ENCODE measurements at places on chromosomes 12 and 14.

DNA sequence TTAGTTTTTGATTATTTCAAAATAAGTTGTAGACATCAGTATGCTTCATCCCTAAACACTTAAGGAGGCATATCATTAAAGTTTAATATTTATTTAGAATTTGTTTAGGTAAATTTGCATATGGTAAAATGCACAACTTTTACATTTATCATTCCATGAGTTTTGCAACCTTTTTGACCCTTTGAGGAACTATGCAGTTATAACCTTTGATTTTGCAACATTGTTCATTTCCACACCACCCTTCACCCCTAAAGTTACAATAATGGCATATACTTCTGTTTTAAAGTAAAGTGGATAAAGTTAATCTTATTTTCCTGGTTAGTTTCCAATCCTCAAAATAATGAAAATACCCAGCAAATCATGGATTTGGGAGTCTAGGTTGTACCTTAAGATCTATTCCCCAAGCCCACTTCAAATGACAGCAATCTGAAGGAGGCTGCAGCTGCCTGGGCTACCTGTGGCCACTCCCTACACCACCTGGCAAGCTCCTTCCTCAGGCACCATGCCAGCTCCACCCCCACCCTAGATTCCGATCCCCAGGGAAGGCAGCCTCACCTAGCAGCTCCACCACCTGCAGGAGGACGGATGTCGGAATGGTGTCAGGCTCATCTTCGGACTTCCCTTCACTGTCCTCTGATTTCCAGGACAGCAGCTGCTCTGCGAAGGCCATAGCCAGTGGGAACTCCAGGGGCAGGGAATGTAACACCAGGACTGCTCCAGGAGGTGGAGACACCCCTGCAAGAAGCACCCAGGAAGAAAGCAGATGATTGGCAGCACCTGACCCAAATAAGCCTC, 65.1 kb downstream of the TRAFD1 start:
- DNase-seq = no peak

DNA sequence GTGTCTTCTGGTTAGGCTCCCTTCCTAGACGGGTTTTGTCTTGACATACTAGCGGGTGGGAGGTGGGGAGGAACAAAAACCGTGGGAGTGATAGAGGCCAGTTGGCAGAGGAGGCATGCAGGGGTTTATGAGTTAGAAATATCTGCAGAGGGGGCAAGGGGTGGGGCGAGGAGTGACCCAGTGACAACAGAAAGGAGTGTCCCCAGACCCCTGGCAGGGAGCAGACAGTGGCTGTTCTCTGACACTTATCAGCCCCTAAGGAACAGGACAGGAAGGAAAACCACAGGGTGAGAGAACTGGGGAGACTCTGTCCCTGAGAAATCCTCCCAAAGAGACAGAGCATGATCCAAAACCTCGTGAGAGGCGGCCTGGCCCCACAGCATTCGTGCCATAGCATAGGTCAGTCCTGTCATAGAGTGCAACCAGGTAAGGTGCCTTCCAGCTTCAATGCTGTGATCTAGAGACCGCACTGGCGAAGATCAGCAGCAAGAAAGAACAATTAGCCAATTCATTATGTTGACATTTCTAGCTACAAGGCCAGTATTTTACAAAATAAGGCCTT, 141.4 kb downstream of the CRADD start:
- no peak for DNase-seq

DNA sequence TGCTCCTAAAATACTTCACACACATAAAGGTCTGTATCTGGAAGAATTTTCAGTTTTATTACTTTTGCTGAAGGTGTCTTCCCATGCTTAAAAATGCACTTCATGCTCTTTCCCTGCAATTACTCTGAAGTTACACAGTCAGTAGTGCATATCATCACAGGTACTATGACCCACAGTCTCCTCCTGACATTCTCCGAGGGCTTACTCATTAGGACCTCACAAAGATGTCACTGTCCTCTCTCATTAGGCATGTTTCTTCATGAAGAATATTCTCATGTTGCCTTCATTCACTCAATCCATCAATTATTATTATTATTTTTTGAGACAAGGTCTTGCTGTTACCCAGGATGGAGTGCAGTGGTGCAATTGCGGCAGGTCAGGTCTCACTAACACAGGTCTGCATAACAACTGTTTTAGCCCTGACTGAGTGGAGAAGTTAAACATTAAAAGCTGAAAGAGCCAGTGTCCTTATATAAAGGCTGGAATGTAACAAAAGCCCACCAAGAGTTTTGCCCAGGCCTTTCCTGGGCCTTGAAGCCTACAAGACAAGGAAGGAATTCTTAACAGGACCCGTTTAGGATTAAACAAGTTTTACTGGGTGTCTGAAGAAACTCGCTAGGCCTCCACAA, 119.5 kb upstream of the WSCD2 start:
- no peak for DNase-seq

DNA sequence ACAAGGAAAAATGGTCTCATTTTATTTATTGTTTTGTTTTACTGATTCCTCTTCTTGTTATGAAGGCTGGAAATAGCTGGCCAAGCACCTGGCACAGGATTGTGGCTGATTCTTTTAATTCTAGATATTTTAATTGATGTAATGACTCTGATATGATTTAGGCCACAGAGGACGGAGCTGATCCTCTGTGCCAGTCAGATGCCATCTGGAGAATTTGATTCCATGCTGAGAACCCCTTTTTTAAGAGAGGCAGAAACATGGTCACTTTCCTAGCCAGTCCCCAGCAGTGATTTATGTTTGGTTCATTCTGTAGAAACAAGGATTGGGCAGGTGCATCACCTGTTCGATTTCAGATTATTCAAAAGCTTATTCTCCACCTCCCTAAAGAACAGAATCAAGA, 77.6 kb downstream of the STAB2 start:
- DNase-seq = no peak
